ENCODE measurements at places on chromosomes 4 and X. TPM values are rescaled to one million over a fixed set of nuclear protein-coding genes. Genes with fewer than 3 reads are reported as not detected.

DNA sequence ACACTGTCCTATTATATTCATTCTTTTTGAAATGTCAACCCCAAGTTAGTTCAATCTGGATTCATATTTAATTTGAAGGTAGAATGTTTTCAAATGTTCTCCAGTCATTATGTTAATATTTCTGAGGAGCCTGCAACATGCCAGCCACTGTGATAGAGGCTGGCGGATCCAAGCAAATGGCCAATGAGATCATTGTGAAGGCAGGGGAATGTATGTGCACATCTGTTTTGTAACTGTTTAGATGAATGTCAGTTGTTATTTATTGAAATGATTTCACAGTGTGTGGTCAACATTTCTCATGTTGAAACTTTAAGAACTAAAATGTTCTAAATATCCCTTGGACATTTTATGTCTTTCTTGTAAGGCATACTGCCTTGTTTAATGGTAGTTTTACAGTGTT lies 1.6 kb downstream of the CXCL1 start:
- no peak for DNase-seq

GRCh38 chrX:151985531-151985930 lies 11.1 kb upstream of the GABRE start:
- DNase-seq = no peak

DNA sequence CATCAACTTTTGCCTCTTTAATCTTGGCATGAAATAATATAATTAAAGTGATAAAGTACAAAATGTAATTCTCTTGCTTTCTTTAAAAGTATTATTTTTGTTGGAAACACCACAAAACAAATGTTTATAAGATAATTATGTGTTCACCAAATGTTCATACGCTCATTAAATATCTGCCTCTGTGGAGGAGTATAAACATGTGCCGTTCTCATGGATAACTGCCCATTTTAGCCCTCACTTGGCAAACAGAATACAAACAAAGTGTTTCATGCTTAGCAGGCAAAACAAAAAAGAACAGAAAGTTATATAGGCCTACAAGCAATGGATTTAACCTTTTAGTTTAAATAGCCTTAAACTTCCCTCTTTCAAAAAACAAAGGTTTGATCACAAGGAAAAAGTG lies 800.5 kb upstream of the DIAPH2 start:
- DNase-seq = no peak

GRCh38 chr4:98710831-98711230 lies 52.4 kb upstream of the TSPAN5 start:
- DNase-seq = no peak

- DNase-seq = no peak
These were observed 42.5 kb upstream of the LEF1 start for GRCh38 chr4:108210989-108211835.

GRCh38 chr4:153245775-153246174 lies 41.5 kb downstream of the TRIM2 start:
- DNase-seq = no peak

DNA sequence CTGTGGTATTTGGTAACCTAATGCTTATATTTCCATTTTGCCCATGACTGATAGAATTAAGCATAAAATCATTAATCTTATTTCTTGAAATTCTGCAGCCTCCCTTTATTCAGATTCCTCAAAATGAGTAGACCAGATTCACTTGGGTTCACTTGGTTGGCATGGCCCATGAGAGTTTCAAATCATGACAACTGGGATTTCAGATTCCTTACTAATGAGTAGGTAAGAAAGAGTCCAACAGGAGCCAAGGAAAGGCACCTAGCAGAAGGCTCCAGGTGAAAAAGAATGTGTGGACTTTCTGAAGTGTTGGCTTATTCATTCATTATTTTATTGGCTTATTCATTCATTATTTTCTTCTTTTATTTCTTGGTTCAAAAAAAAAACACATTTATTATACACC lies 27.2 kb upstream of the GATB start:
- no peak for DNase-seq

DNA sequence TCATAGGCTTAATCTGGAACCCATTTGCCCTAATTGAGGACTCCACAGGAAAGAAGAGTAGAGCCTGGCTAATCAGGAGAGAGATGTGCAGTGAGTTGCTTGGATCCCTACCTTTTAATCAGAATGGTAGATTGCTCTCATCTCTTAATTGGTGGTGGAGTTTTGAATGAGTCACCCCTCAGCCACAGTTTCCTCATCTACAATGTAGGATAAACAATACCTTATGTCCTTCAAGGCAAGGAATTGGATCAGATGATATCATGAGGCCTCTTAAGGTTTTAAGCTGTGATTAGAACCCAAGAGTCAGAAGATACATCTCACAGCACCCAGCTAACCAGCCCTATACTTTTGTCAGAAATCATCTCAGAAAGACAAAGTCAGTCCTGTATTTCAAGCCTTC lies 39.1 kb downstream of the PDGFRA start:
- DNase-seq = no peak

DNA sequence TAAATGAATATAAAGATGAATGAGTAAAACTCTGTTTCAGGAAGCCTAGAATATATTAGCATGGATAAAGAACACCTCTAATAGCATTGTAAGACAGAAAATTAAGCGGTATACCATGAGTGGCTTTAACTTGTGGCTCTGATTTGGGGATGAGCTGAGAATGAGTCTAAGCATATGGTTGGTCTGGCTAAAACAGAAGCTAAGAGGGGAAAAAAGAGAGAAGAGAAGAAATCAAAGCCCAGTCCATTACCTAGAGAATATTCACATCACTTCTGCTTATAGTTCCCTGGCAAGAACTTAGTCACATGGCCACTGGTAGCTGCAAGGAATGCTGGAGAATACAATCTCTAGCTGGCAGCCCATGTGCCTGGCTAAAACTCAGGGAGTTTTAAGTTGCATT lies 414.5 kb downstream of the PRDM5 start:
- DNase-seq = no peak

GRCh38 chrX:24080704-24081103 lies 25.9 kb downstream of the EIF2S3 start:
- DNase-seq = no peak

GRCh38 chr4:52201715-52202114 lies 150.6 kb downstream of the SPATA18 start:
- no peak for DNase-seq

DNA sequence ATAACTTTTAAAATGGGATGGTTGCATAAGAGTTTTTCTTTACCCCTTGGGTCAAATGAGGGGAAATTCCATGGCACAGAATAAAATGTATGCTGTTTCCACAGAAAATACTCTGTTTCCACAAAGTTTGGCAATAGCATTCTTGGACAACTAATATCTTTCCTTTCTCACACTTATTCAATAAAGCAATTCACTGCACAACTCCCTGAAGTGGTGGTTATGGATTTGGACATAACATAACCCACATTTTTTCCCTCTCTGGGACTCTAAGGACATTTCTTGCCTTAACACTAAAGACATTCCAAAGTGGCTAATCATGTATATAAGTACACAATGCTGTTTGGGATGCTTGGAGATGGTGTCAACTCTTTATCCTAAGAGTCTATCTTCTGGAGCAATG lies 51.7 kb upstream of the GPM6B start:
- DNase-seq = no peak

Gene MAEA
- 56.2 TPM for total RNA-seq

Gene PPP4R3C
- total RNA-seq = not detected

Gene GEMIN8
- total RNA-seq = 19.3 TPM

Gene FAM9C
- total RNA-seq = not detected

Gene VSIG1
- total RNA-seq = not detected

Data from sigmoid colon (tissue), 7 donors.